Esophagus squamous epithelium (tissue), 5 donors: ENCODE measurements at places on chromosomes 16 and 17.

GRCh38 chr16:85054948-85055492 lies 27.4 kb downstream of the KIAA0513 start:
- DNase-seq = no peak

DNA sequence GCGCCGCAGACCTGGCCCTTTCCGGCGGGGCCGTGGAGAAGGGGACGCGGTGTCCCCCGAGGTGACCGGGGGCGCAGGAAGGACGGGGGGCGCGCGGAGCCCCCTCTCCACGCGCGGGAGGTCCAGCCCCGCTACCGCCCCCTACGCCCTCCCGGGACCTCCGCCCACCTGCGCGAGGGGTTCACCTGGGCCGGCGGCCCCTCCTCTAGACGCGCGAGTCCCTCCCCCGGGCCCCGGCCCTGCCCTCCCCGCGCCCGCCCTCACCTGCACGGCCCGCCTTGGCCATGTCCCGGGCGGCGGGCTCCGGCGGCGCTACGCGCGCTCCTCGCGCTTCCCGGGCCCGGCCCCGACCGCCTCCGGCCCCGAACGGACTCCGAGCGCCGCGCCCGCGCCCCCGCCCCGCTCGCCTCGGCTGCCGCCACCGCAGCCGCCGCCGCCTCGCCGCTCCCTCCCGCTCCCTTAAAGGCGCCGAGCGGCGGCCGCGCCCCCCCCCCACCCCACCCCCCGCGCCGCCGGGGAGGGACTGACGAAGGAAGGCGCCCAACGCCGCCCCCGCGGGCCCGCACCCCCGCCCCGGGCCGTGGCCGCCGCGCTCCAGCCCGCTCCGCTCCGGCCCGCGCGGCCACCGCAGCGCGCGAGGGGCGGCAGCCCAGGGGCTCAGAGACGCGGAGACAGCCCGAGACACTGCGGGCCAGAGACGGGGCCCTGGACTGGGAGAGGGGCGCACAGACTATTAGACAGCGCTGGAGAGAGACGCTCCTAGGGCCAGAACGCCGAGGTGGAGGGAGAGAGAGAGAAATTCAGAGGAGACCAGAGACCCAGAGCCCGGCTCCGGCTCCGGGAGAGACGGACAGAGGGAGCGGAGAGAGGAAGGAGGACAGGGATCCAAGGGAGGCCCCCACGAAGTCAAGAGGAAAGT lies at the start of gene PITPNM3:
Gene PITPNM3, minus strand, starts transcription at position 435 of the 919 bp plus-strand sequence. Its CDS starts 149 bp downstream, at position 286.
- no peak for DNase-seq

DNA sequence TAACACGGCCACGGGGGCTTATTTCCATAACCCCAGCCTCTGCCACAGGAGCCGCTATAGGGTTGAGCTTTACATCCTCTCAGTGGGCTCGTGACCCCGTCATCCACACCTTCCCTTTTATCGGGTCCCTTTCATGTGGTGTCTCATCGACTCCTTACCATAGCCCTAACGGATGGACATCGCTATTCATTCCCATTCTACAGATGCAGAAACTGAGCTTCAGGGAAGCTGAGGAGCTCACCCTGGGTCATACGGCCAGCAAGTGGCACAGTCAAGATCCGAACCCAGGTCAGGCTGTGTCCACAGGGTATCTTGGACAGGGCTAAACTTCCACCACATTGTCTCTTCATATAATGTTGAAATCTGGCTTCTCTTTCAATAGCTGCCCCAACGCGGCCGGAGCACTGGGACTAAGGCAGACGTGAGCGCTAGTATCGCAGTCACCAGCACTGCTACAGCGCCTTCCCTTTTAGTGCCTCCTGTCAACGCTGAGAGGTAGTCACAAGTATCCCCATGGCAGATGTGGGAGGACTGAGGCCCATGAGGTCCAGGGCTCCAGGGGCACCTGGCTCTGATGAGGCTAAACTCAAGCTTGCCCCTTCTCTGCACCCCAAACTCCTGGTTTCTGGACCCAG lies 50.8 kb downstream of the SOCS1 start:
- no peak for DNase-seq

- DNase-seq = no peak
Measured at GRCh38 chr17:9802294-9802693, 10.9 kb upstream of the DHRS7C start.

DNA sequence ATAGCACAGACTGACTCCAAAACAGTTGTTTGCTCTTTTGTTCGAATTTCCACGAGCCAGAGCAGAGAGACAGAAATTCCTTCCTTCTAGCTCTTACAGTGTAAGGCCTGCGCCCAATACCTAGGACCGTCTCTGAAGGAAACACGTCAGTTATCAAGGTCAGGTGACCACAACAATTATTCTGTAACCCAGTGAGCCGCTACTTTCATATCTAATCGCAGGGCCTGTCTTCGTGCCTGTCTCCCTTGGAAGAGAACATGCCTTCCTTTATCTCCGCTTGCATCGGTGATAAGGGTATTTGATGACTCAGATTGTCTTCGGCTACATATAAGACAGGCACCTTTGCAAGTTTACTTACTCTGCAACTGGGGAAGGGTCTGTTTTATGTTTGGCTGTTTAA lies 288.0 kb downstream of the MAF start:
- DNase-seq = no peak

GRCh38 chr16:54875443-54875842 lies 55.2 kb upstream of the IRX5 start:
- DNase-seq = no peak

DNA sequence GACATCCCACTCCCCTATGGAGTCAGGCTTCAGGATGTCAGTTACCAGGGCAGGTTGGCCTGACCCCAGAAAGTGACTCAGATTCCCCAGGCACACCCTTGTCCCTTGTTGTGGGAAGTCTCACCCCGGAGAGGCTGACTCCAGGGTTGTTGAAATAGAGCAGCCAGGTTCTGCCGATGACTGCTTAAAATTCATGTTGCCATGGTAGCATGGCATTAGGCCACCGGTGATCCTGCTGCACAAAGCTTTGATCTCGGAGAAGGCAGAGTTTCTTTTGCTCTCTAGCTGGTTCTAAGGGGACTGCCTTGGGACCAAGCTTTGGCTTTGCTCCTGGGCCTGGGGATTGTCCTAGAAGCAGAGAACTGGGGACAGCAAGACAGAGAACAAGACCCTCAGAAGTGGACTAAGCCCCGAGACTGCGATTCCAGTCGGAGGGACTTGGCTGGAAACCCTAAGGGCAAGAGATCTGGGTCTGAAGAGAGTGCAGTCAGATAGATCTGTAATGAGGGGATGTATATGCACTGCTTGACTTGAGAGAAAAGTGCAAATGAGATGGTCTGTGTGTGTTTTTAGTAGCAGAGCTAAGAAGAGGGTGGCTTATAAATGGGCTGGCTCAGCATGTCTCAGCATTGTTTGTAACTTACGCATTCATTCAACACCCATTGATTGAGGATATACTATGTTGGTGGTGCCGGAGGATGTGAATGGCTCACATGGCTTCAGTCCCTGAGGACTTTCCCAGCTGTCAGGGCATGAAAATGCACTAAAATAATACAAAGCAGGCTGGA lies 106.9 kb downstream of the RGS9 start:
- no peak for DNase-seq

GRCh38 chr16:13127144-13127543 lies 225.7 kb downstream of the SHISA9 start:
- no peak for DNase-seq
